ENCODE measurements at places on chromosomes 3 and 15.

GRCh38 chr3:154598166-154598565 lies 168.2 kb upstream of the GPR149 start:
- DNase-seq, result no peak

GRCh38 chr3:108959017-108959416 lies 5.3 kb upstream of the GUCA1C start:
- no peak for DNase-seq

DNA sequence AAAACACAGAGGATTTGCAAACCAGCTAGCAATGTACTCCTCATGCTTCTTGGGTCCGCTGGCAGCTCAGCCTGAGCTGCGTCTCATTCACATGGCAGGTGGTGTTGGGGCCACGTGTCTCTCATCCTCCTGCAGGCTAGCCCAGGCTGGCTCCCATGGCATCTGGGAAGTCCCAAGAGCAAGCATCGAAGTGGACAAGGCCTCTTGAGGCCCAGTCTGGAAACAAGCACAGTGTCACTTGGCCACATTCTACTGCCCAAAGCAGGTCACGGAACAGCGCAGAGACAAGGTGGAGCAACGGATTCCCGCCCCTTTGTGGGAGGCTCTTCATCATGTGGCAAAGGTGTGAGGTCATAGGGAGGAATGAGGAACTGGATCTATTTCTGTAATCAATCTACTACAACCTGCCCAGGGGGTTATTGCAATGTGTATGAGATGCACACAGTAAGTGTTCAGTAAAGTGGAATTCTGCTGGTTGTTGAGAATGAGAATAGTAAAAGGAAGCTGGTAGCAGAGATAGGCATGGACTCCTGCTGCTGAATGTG lies 128.3 kb downstream of the TPRA1 start:
- no peak for DNase-seq

GRCh38 chr3:71587958-71588357 lies 4.4 kb upstream of the FOXP1 start:
- DNase-seq, result no peak

DNA sequence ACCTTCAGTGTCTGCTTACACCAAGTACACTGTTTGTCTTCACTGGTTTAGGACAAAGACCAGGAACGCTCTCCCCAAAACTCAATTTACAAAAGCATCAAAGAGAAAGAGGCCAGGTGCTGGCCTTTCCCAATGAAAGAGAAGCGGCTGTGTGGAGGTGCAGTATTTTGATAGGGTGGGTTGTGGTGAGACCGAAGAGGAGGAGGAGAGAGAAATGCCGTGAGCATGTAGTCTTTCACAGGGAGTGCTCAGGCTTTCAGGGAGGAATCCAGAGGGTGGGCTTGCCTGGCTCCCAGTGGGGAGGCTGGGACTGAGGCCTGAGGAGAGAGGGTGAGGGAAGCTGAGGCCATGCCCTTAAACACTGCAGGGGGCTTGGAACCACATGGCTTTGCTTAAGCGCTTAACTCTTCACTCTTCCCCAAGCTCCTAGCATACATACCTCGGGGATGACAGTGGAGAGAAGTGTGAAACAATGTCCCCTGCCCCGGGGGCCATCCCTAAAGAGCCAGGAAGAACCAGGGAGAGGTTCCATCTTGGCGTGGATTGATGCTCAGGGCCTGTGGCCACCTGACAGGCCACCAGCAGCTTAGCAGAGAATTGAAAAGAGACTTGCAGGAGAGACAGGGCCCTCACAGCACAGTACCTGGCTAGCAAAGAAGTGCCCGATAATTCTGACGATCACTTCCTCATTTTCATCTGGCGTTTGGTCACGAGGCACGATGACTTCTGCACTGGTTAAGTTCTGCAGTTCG lies 60.5 kb downstream of the SENP2 start:
- DNase-seq, result no peak

DNA sequence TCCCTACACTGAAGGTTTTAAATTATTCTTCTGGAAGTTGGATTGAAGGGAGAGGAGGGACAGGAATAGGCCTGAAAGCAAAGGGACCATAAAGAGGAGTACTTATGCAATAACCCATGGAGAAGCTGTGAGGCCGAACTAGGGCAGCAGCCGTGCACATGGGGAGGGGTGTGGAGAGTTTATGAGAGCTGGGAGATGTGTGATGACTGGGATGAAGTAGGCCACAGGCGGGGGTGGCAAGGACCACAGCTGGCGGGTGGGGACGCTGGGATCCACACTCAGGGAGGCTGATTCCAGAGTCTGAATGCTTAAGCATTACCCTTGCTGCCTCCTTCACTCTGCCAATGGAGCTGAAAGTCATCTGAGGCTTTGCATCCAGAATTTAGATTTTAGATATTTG lies 123.8 kb downstream of the ARNT2 start:
- no peak for DNase-seq

GRCh38 chr3:142973217-142974009 lies 9.9 kb upstream of the PAQR9 start:
- DNase-seq, result no peak

DNA sequence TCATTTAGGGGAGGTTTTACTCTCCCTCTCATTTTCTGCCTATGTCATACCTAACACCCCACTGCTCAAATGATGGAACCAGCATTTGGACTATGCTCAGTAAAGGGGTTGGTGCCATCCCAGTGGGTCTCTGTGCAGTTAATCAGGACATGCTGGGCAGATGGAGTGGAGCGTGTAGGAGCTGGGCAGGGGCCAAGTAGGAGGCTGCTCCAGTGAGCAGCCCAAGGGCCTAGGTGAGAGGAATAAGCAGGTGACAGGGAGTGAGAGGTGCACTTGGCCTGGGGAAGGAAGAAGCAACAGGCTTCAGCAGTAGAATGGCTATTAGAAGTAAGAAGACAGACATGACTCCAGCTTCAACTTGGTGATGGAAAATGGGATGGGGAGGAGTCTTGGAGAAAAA lies 72.2 kb downstream of the EPHB1 start:
- DNase-seq, result no peak

GRCh38 chr3:24680214-24680967 lies 185.7 kb upstream of the THRB start:
- no peak for DNase-seq
